ENCODE measurements at places on chromosomes 6 and 20.

- DNase-seq = no peak
Measured at GRCh38 chr20:47878601-47879027, 93.3 kb upstream of the SULF2 start.

- DNase-seq = no peak
Measured at GRCh38 chr6:166173281-166173951, 5.8 kb upstream of the TBXT start.

DNA sequence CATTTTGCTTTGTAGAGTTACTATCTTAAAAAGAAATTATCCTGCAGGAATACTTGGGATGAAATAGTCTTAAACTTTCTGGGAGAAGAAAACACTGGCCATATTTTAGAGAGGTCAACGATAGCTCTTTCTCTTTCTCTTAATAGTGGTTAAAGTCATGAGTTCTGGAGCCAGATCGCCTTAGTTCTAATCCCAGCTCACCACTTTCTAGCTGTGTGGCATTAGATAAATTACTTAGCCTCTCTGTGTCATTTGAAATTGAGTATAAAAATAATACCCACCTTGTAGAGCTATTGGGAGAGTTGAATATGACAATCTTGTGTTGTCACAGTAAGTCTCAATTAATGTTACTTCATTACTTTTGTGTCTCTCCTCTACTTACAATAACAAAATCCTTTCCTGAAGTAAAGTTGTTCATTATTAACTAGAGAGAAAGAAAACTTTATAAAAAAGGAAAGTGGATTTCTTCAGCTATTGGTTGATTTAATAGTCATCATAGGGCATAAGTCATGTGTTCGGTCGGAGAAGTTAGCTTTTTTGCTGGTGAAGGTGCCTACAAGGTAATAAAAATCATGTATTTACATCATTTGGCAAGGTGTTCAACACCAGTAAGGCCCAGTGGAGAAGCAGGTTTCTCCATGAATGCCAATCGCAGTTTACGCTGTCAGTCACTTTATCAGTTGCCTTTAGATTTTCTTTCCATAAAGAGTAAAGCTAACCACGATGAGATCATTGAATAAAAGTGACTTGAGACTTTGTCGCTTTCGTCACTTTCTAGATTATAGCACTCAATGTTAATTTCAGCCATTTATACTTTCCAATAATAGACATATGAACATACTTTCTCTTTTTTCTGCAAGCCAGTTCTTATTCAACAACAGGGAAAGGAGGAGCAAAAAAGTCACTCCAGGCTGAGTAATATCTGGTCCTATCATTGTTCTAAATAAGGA lies 2.0 kb downstream of the NEDD9 start:
- DNase-seq = no peak

DNA sequence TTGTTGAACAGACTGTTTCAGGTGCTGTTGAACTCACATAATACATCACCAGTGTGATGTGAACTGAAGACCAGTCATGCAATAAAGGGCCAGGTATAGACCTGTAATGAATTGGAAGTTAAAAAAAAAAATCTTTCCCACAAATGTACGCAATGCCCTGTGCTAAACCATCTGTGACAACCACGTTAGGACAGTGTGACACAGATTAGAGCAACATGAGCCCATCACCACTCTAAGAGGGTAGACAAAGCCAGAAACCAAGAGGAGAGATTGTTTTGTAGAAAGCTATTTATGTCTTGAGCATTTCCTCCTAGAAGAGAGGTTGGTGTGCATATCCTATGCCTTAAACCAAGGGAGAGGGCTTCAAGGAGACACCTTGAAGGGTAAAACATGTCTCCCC lies 77.0 kb upstream of the BEND6 start:
- DNase-seq = no peak

GRCh38 chr6:87287251-87287650 lies 35.1 kb upstream of the SMIM8 start:
- DNase-seq = no peak

GRCh38 chr6:155154158-155154830 lies 109.5 kb upstream of the CLDN20 start:
- DNase-seq = no peak

- no peak for DNase-seq
Measured at GRCh38 chr6:146358431-146359046, 185.1 kb upstream of the RAB32 start.

DNA sequence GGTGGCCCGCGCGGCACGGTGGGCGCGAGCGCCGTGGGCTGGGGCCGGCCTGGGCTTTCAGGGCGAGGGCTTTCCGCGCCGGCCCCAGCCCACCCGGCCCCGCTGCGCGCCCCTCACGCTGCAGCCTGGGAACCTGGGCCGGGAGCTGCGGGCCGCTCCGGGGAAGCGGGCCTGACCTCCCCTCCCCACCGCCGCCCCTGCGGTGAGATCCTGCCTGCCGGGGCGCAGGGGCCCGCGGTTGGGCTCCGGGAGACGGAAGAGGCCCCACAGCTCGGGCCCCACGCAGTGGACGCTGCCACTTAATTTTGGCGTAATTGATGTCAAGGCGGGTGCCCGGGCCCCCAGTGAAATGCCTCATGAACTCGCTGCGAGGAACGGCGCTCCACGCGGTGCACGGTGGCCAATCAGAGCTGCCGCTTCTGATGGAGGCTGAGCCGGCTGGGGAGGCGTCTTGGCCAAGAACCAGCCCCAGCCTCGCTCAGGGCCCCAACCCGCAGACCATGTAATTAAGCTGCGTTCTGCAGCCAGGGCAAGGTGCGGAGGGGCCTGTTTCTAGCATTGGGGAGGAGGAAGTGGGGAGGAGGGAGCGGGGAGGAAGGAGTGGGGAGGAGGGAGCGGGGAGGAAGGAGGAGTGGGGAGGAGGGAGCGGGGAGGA lies 96.1 kb upstream of the BHLHE23 start:
- DNase-seq = peak; percentile 74

DNA sequence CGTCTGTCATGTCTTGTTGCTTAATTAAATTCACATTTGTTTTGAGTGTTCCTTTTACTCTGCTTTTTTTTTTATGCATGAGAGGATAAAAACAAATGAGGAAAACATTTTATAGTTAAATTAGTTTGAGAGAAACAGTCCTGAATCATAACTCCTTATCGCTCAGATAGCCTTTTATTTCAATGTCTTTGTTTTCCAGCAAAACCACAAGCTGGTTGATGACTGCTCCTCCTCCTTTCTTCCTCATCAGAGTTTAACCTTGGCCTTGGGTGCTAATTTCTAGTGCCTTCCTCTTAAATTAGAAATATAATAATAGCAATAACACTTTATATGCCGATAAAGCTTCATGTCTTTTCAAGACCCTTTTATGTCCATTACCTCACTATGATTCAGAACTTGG lies 3.1 kb downstream of the NOX3 start:
- DNase-seq = no peak

DNA sequence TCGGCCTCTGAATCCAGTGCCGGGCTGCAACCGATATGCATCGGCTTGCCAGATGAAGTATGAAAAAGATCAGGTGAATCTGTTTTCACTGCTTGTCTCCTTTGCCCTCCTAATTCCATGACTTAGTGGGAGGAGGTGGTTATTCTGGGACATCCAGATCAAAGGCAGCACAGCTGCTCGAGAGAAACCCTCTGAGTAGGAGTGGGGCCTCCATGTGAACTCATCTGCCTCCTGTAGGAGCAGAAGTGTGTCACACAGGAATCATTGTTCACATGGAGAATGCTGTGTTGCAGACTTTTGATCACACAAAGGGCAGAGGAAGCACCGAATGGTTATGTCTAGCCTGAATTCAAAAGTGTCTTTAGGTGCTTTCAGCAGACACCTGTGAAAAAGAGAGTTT lies 73.1 kb upstream of the SLC22A1 start:
- DNase-seq = no peak

DNA sequence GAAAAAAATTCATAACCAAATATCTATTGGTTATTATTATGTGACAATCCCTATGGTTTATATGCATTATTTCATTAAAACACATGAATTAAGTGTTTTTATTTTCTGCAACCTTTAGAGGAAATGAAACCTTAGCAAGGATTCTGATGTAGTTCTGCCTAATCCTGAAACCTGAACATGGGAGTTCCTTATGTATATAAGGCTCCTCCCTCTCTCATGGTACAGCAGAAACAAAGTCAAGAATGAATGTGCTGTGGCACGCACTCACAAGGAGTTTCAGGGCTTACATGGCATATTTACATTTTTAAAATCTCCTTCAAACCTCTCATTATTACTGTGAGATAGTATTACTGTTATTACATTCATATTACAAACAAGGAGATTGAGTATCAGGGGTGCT lies 426.4 kb upstream of the CITED2 start:
- no peak for DNase-seq

DNA sequence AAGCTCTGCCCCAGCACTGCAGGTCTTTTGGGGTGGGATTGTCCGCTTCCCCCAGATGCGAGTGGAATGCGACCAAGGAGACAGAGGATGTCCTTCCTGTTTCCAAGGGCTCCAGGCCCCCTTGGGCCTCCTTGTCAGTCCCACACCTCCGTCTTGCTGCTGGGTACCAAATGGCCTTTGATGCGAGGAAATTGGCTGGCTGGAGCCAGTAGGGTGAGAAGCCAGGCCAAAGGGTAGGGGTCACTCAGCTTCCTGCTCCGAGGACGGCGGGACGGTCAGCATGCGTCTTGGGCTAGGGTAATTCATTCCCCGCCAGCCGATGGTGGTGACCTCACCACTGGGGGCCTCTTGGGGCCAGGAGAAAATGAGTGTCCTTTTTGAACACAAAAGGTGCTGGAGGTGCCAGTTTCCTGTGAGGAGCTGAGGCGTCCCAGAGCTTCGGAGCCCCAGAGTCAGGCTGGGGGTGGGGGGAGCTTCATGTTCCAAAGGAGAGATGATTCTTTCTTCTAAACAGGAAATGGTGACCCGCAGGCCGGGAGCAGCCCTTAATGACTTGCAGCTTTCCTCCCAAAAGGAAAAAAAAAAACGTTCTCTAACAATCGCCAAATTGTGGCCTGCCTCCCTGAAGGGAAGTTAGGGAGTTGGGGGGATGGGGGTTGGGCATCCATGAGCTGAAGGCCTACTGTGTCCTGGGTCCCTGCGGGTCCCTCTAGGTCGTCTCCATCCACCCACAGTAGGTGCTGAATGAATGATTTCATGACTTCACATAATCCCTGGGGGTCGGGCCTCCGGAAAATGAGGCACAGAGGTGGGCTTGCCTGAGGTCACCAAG lies 6.7 kb downstream of the SNAI1 start:
- DNase-seq = no peak

DNA sequence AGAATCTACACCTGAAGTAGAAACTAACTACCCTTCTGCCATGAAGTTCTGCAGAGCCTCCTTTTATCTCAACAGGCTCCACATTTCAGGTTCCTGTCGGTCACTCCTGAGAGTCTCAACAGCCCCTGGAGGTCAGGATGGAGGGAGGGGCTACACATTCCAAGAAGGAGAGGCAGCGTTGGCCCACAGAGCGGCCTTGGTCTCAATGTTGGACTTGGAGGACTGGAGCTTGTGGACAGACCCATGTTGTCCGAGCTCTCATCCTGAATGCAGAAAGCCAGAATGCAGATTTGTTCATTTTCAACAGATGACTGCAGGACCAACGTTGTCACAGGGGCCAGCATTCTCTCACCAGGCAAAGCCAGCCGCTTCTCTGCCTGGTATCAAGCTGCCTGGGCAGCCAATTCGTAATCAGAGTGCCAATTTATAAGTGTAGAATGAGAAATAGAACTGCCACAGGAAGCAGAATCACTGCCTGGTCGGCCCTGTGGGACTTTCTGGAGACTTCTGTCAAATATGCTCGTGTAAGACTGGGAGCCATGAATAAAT lies 212.5 kb upstream of the SNX9 start:
- no peak for DNase-seq

GRCh38 chr6:1436334-1437306 lies 47.2 kb downstream of the FOXF2 start:
- DNase-seq = peak; percentile 14

DNA sequence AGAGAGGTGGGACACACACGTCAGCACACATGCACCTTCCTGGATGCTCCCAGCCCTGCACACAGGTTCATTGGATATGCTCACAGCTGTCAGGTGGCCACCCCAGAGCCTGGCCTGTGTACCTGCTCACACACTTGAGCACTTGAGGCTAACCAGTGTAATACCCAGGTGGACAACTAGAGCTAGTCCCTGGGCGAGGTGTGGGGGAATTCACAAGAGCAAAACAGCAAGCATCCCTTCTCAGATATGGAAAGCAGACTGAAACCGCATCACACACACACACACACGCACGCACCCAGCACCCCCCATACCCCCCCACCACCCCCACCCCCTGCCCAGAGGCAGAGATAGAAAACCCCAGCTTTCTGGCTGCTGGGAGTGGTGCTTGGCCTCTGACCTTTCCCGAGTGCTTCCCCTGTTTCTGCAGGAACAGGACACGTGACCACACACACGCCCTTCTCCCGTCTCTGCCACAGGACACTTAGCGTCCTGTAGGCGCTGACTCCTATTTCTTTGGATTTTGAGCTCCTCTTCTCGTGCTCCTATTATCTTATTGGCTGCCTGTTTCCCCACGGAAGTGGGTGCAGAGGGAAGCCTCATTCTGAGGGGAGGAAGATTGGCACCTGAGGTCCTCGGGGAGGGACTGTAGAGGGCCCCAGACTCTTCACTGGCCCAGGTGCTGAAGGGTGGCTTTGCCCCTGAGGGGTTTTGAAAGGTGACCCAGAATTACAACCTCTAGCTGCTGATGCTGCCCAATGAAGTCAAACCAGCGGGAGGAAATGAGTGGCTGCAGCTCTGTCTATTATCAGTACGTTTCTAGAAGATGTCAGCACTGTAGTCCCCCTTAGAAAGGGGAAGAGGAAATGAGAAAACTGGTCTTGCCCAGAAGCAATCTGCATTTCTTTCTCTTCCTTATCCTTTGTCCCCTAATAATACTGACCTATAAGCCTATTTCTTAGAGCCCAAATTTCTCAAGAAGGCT lies 65.8 kb downstream of the SYTL3 start:
- DNase-seq = no peak

Data from activated CD4-positive, alpha-beta T cell treated with anti-CD3 and anti-CD28 coated beads, Interleukin-2, amount 50 U/mL, for 4 hours (primary cell).